ENCODE measurements at places on chromosomes 5 and 9.

GRCh38 chr9:110921705-110922104, 116.6 kb downstream of the LPAR1 start:
- DNase-seq = no peak

- DNase-seq = no peak
Observed at GRCh38 chr5:134140530-134141201, 26.2 kb downstream of the TCF7 start.

DNA sequence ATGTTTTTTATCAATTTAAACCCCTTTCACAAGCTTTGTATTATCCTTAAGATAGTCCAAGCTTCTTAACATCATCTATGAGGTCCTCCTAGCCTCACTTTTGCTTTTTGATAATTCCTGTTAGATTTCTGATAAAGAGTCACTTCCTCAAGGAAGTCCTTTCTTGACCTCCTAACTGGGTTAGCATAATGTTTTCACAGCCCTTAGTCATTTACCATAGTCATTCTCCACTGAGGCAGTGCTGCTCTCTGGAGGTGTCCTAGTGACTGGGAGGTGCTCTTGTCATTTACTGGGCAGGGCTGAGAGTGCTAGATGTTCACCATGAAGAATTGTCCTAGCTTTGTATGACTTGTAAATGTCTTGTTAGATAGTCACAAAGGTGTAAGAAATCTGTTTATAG, 26.4 kb downstream of the TNPO1 start:
- DNase-seq = no peak

DNA sequence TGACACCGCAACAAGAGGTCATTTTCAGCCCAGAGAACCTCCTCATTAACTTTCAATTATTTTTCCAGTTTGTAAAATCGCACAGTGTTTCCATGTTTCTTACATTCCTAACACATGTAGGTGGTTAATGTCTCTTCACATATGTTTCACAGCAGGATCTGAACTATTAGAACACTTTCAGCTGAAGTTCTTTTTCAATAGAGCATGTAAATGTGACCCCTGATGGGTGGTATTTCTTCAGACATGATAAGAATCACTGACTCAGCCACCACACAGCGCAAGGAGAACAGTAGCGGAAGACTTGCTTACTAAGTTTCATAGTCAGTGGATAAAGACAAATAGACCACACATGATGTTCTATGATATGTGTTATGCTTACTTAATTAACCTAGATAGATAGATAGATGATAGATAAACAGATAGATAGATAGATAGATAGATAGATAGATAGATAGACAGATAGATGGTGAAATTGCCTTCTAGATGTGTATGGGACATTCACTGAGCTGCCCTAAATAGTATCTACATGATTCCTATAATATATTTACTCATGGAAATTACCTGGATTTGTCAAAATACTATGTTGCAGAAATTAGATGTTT, 1992.1 kb upstream of the NUDT12 start:
- no peak for DNase-seq

DNA sequence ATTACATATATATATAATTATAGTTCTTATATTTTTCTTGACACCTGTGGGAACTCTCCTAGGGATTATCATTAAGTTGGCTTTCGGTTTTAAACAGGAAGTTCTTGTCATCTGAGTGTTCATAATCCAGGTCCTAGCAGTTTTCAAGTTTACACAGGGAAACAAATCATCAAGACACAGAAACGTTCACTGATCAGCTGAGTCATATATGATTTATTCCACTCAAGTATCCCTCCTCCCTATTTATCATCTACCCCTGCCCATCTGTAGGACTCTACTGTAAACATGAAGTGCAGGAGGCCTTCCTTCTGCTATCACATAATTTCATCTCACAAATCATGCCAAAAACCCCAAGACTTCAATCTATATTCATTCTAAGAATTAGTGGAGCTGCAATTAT, 6.3 kb downstream of the SLC25A51 start:
- no peak for DNase-seq

DNA sequence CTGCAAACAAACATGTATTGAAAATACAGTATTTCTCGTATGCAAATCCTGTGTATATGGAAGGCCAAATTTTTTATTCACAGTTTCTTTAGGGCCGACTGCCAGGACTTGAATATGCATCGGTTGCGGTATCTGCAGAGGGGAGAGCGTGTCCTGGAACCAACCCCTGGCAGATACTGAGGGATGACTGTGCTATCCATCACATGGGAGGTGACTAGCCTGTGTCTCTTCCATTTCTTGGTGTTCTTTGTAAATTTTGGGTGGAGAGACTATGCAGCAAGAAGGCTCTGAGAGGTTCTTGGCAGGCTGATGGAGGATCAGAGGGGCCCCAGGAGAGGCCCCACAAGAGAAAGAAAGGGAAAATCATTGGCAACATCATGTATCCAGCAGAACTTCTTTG, 384.3 kb downstream of the YTHDC2 start:
- no peak for DNase-seq

GRCh38 chr5:142521706-142522105, 164.2 kb downstream of the FGF1 start:
- no peak for DNase-seq

- DNase-seq = no peak
Observed at GRCh38 chr9:17528859-17529258, 50.0 kb upstream of the SH3GL2 start.

- no peak for DNase-seq
Observed at GRCh38 chr5:38926121-38926520, 80.3 kb downstream of the OSMR start.

DNA sequence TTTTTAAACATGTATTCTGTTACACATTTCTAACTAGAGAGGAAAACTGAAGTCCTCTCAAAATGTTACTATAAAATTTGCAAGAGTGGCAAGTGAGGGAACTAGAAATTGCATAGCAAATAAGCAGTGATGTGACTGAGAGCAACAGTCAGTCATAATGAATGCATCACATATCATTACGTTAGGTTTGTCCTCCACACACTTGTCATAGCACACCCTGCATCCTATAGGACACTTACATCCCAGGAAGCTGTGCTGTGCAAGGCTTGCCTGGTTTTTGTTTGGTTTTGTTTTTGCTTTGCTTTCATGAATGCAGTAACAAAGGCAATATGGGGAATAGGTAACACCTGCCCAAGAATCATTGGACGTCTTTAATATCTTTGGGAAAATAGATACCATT, 10.8 kb downstream of the NFIB start:
- DNase-seq = no peak

DNA sequence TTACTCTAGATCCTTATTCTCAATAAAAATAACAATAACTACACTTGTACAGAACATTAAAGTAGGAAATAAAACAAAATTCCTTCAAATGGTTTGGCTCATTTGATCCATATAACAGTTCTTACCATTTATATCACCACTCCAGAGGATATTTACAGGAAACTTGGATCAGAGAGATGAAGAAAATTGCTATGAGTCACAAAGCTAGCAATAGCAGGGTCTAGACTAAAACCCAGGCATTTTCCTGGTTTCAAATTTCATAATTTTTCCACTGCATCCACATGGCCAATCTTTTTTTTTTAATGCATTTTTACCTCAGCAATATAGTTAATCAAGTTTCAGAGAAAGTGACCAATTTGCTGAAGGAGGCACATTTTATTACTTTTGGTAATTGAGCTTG, 299.2 kb downstream of the ELAVL2 start:
- no peak for DNase-seq

GRCh38 chr5:106014262-106014661, 1656.5 kb downstream of the EFNA5 start:
- DNase-seq = no peak

- DNase-seq = no peak
Observed at GRCh38 chr5:134525683-134526482, 413 bp downstream of the JADE2 start.

DNA sequence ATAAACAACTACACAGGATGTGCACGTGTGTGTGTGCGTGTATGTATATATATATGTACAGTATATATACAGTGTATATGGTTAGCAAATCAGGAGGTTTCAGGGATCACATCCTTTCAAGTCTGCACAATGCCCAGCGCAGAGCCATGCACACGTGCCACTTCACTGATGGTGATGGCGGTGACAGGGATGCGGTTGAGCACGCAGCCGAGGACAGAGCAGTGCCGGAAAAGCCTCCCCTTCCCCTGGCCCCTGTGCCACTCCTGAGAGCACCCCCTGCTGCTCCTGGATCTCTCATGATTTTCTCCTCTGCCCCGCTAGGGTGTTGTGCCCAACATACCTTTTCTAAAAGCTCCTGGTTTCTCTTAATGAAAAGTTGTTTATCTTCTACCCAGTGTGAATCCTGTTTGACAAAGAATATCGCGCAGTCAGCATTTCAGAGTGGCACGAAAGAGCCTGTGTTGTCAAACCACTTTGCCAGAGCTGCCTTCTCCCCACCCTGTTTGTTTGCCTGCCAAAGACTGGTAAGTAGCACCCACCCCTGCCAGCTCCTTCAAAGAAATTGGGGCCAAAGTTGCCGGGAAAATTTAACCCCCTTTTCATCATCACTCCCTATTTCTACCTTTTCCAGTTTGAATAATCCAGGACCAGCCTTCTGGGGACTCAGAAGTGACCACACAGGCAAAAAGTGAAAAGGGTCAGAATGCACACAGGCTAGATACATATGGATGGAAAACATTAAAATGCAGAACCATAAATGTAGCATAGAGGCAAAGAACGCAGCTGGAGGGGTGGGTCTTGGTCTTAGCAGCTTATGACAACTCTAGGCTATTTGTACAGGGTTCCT, 126.2 kb upstream of the DPYSL3 start:
- no peak for DNase-seq

DNA sequence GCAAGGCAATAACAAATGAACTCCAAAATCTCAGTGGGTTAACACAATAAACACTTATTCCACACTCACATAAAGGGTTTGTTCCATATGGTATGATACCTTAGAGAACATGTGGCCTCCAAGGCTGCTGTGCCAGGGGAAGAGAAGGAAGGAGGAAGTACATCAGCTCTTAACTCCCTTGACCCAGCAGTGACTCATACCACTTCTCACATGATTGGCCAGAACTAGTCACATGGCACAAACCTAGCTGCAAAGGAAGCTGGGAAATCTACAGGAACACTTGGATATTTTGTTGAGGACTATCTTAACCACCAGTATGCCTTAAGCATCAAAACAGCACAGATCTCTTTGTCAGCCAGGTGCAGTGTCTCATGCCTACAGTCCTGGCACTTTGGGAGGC, 99.3 kb downstream of the SLIT3 start:
- no peak for DNase-seq

- no peak for DNase-seq
Observed at GRCh38 chr9:127942216-127943010, 4.8 kb upstream of the DPM2 start.

- no peak for DNase-seq
Observed at GRCh38 chr5:172862165-172862801, 28.2 kb downstream of the ERGIC1 start.

DNA sequence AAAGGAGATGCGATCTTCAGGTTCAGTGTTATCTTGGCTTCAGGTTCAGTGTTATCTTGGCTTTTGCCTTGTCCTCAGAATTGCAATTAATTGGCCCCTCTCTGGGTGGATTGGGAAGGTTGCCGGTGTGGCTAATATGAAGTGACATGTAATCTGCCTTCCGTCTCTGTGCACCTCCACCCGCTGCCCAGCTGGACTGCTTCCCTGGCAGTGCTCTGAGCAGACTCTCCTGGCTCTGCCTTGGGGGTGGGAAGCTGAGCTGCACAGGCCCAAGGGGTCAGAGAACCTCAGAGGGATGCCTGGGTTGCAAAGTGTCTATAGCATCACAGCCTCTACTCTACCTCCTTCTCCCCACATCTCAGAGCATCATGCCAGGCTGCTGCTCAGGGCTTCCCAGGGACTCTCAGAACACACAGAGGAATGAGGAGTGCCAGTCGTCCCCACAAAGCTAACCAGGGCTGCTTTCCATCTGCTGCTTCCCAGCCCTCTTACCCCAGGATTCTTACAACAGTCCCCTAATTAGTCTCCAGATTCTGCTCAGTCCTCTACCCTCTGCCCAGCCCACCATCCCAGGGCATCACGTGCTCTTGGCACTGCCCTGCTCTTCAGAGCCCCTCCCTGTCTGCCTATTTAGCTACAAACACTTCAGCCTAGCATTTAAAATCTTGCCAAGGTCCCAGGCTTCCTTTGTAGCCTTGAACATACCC, 54.4 kb upstream of the AFAP1L1 start:
- no peak for DNase-seq

DNA sequence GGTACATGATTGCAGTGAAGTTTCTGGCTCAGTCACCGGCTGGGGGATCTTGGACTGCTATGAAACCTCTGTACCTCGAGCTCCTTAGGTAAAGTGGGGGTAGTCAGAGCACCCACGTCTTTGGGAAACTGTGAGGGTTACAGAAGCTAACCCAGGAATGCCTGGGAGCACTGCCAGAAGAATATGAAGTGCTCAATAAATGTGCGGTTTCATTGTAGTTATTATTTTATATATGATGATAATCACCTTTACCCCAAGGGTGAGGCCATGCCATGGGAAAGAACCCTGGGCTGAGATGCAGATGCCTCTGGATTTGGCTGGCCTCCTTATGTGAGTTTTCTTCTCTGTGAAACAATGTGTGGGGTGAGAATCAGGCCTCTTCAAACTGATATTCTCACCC, 3.7 kb downstream of the NPR3 start:
- DNase-seq = no peak

- no peak for DNase-seq
Observed at GRCh38 chr5:132785365-132785764, 8.3 kb upstream of the SEPTIN8 start.

DNA sequence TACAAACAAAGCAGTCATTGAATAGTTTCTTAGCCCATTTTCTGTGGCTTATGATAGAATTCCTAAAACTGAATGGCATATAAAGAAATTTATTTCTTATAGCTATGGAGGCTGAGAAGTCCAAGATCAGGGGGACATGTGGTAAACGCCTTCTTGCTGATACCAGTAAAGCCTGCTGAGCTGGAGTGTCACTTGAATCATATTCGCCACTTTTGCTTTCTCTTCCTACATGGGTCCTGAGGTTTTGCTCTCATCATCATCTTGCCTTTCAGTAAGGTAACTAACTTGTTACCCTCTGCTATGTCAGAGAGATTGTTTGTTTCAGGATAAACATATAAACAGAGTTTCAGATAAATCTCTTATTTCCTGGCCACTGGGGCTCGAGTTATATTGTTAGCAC, 203.3 kb upstream of the DMRT1 start:
- no peak for DNase-seq

DNA sequence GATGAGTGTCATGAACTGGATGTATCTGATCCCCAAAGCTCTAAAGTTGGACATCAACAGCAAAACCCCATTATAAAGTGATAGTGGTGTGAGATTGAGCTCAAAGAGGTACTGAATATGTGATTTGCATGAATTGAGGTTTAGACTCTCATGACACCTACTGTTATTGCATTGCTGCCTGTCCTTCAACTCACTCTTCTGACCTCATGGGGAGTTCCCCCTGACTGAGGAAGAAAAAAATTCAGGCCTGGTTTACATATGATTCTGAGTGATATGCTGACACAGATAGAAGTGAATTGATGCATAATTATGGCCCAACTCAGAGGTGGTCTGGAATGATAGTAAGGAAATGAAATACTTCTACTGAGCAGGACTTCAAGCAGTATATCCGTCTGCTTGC, 76.2 kb upstream of the CHD1 start:
- DNase-seq = no peak
